ENCODE measurements at places on chromosomes 13 and 19.

DNA sequence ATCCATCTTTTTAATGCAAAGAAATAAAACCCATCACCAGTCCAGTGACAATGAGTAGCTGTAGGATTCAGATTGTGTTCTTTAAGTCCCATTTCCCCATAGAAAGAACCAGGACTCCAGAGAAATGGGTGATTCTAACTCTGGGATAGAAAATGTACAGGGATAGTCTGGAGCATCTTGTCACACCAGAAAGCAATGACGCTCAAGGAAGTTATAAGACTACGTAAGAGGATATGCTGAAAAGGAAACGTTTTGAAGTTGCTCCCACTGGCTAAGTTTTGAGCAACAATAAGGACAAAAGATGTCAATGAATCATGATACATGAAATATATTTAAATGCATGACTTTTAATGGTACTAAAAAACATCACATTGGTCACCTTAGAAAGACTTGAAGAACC is 360.1 kb downstream of the DLEU7 start:
- no peak for DNase-seq

- DNase-seq: peak; percentile 42
Measured at GRCh38 chr13:66665991-66666390, 564.1 kb downstream of the PCDH9 start.

GRCh38 chr13:28273919-28274318 is 135.6 kb downstream of the PAN3 start:
- DNase-seq: no peak

DNA sequence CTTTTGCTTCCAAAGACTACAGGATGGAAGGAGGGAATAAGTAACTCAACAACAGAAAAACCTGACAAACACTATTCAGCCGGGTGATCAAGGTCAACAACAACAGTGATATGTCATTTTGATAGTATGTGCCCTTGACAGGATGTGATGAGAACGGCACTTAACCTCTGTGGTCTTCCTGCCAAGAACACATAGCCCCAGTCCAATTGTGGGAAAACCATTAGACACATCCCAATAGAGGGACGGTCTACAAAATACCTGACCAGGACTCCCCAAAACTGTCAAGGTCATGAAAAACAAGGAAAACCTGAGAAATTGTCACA is 43.1 kb upstream of the AMER2 start:
- no peak for DNase-seq

DNA sequence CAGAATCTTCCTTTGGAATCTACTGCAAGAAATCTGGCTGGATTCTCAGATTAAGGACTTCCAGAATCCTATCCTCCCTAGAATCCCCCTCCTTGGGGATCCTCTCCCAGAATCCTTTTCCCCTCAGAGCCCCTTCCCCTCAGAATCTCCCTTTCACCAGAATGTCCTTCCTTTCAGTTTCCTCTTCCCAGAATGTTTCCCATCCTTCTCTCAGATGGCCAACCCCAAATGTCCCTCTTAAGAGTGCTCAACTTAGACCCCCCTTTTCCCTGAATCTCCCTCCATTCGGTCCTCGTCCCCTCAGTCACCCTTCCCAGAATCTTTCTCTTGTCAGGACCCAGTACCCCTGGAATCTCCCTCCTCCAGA is 584 bp upstream of the RPS16 start:
- DNase-seq: no peak

GRCh38 chr13:21348488-21349120 is 110.5 kb downstream of the ZDHHC20 start:
- no peak for DNase-seq

DNA sequence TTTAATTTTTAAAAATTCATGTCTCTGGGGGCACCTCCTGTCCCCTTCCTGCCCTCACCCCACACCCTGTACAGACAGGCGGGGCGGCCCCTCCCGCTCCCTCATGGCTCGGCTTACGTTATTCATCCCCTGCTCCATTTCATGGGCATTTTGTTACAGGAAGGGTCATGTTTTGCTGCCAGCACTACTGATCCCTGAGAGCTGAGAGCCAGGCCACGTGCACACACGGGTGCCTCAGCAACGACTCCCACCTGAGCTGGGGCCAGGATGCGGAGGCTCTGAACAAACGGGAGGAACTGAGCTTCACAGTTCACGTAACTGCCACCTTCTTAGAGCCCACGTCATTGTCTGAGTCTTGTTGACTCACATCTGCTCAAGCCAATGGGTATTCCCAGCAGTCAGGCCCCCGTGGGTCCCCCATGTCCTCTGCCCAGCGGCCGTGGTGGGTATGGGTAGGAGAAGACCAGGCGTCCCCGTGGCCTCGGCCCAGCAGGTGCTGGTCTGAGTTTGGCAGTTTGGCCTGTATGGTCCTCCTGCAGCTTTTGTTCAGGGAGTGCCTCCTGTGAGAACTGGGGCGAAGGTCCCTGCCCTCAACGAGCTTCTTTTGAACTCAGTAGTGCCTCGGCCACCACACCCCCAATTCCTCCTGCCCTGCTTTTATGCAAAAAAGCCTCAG is 16.4 kb upstream of the TMEM255B start:
- no peak for DNase-seq

DNA sequence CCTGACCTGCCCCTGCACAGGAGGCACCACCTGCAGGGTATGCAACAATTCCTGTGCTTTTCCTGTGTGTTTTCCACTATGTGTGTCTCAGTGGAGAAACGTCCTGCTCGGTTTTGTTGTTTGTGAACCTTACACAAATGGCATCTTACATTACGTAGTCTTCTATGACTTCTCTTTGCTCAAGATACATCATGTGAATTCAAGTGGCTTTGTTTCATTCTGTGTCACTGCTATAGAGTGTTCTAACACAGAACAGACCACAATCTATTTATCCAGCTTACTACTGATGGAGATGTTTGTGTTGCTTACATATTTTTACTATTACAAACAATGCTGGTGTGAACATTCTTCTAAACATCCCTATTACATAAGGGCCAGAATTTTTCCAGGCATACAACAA is 97.7 kb downstream of the ANKRD10 start:
- DNase-seq: no peak

- no peak for DNase-seq
Measured at GRCh38 chr13:113559901-113560644, 24.5 kb upstream of the TFDP1 start.

DNA sequence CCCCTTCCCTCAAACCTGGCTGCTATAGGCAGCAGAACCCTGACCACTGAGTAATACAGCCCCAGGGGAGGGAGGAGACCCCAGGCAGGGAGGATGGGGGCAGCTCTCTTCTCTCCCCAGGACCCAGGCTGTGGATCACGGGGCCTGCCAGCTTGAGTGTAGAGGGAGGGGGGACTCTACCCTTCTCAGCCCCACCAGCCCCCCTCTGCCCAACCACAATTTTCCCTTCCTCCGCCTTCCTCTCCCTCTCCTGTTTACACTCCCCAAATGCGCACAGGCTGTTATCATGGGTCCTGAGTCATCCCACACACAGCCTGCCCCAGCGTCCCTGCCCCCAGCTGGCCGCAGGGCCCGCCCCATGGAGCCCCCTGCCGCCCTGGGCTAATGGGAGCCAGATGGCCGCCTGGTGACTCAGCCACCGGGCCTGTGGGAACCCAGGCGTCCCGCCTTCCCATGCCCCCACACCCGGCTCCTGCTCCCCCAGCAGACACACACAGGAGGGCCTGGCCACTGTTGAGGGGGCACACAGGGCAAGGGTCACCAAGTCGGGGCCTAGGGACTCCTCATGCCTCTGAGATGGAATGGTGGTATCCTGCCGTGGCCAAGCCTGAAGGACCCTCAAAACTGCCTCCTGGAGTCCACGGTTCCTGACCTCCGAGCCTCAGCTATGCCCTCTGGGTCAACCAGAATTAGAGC is 13.6 kb downstream of the CCDC97 start:
- DNase-seq: no peak

DNA sequence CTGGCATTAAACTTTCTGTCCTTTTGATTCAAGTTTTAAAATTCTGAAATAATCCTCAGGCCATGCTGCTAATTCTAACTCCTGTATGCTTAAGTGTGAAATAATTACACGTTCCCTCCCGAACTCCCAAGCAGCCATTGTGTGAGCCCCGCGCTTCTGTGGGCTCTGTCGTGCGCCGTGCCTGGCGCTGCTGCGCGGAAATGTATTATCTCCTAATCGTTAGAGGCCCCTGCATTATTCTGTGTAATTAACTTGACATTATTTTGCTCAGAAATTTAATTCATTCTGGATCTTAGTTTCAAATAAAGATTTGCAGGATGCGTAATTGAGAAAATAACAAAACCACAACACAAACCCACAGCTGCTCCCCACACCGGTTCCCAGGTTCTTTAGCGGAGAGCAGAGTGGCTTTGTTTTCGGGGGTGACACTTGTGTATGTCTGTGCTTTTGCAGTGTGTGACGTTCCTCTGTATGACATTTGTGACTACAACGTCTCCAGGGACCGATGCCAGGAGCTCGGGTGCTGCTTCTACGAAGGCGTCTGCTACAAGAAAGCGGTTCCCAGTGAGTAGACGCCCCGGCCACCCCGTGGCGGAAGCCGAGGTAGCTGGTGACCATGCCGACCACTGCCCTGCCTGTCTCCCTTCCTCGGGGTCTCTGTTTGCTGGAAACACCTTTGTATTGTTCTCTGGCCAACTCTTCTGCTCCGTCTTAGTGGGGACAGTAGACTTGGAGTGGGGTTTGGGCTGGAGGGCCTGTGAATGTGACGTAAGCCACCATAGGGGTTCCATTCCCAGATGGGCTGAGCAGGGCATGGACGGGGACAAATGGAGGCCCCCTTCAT is 7.5 kb downstream of the TEX29 start:
- no peak for DNase-seq

DNA sequence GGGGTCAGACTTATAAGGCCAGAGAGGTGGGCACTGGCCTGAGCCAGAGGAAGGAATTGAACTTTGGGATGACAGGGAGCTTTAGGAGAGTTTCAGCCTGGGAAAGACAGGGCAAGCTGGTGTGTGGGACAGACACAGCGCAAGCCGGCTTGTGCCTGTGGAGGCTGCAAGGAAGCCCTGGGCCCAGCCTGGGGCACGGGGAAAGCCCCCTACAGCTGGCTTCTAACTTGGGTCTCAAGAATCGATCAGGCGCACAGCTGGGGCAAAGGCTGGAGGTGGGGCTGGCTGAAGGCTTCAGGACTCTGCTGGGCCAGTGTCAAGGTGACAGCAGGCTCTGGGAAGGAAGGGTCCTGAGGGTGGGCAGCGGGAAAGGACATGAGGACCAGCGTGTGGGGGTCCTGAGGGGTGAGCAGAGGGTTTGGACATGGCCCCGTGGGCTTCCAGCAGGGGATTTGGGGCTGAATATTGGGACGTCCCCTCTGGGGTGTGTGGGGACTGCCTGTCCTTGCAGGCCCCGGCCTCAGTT is 3.0 kb downstream of the PTOV1 start:
- DNase-seq: no peak

DNA sequence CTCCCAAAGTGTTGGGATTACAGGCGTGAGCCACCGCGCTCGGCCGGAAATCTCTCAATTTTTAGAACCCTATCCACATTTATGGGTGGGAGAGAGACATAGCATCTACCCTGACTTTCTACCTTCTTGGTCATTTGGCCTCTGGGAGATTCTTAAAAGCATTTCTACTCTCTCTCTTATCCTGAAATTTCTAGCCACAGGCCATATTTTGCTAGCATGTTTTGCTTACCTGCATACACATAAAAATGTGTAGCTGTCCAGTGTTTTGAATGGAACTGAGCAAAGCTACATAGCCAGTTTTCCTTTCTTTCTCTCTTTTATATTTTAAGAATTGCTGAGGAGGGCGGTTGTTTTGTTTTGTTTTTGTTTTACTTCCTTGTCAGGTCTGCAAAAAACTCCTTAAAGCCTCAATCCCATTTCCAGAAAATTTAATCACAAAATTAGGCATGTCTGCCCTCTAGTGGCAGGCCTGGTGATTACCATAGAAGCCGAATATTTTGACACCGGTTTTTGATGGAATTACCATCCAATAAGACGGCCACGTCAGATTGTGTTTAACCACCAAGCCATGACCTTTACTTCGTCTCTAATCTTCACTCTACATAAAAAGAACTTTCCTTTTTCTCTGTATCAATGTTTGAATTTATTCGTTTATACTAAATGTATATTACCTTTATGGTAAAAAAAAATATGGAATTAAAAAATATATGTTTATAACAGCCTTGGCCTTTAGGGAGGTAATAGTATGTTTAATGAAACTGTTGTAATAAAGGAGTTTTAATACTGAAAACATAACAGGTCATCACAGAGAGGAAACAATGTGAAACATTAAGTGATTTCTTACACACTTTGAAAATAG is 34.4 kb upstream of the OXGR1 start:
- DNase-seq: peak; percentile 11

GRCh38 chr19:48779636-48780035 is 24.3 kb downstream of the FGF21 start:
- DNase-seq: no peak

DNA sequence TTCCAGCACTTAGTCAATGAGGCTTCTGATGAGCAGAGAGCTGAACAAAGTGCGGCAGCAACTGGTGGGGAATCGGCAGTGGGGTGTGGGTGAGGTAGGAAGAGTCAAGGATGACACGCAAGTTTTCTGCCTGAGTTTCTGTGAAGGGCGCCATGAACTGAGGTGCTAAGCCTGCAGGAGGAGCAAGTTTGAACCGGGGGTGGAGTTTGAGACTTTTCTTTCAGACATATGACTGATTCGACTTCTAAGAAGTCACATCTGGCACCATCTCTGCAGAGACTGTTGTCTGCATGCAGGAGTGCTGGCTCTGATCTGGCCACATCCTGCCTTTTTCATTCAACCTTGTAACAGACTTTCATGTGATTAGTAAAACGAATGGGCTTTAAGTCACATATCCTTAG is 14.8 kb upstream of the GPI start:
- no peak for DNase-seq

DNA sequence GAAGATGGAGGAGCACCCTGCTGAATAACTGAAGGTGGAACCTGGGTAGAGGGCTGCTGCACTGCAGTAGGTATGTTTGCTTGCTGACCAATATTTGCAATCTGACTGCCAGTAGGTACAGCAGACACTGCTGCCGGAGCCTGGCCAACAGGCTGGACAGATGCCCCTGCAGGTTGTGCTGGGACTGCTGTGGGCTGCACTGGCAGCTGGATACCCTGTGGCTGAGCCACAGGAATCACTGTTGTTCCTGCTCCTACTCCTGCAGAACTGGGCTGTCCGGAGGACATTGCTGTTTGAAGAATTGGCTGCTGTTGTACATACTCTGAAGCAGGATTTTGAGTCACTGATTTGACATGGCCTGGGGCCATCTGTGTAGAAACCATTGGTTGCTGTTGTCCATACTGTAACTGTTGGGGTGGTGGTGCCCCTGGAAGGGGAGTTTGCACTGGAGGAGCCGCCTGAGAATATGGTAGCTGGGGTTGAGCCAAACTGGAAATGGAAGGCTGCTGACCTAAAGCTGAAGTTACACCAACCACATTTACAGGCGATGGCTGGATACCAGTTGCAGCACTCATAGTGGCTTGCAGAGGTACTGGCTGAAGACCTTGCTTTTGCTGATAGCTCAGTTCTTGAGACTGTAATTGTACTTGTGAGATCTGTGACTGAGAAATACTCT is 2.2 kb downstream of the TSC22D1 start:
- no peak for DNase-seq

- no peak for DNase-seq
Measured at GRCh38 chr19:33403221-33403972, 29.9 kb downstream of the CEBPG start.
